ENCODE measurements at places on chromosomes 7 and 10.

DNA sequence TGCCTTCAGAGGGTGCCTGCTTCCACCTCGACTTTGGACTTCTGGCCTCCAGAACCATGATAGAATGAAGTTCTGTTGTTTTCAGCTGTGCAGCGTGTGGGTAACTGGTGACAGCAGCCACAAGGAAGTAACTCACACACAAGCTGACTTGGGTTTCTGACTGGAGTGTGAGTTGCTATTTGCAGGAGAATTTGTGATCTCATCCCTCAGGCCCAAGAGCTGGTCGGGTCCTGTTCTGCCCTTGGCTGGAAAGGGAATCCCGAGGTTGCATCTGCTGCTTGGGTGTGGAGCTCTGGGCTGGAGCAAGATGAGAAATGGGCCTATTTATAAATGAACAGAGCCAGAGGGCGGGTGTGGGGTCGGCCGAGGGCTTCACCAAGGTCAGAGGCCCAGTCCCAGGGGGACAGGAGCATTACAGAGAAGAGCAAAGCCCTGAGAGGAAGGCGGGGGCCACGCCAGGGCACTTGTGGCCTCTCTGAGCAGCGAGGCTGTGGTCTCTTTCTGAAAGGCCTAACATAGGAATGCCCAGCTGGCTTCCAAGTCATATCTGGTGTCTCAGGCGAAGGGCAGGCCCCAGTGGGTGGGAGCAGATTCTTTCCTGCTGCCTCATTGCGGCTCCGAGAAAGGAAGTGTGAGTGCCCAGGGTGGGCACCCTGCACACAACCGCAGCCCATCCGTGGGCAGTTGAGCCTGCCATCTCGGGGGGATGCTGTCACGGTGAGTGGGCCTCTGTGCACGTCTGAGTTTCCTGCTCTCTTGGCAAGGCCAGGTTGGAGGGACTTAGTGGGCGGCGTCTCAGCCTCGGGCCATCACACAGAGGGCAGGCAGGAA lies 26.5 kb upstream of the C10orf71 start:
- DNase-seq: no peak

GRCh38 chr10:2920637-2921036 lies 146.7 kb upstream of the PFKP start:
- DNase-seq: no peak

DNA sequence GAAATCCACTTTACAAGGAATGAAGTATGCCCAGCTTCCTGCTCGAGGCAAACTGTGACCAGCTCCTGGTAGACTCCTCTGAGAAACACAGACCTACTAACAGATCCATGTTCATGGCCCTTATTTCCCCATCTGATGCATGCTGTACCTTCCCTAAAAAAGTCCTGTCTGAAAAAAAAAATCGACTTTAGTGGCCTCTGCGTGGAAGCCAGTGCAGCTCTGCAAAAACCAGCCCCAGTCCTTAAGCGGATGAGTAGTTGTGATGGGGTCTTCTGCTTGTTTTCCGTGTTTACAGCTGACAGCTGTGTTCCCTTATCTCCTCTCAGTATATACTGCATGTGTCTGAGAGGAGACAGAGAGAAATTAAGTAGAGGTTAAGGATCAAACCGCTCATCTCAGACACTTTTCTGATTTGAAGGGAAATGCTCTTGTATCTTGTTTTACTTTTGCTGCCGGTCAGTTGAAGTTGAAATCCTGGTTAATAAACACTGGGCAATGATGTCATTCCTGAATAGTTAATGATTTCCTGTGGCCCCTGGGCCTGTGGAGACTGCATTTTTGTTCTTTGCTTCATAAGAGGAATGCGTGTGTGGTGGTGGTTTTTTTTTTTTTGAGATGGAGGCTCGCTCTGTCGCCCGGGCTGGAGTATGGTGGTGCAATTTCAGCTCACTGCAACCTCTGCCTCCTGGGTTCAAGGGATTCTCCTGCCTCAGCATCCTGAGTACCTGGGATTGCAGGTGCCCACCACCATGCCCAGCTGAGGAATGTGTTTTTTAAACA lies 67.6 kb downstream of the DOCK1 start:
- DNase-seq: no peak

DNA sequence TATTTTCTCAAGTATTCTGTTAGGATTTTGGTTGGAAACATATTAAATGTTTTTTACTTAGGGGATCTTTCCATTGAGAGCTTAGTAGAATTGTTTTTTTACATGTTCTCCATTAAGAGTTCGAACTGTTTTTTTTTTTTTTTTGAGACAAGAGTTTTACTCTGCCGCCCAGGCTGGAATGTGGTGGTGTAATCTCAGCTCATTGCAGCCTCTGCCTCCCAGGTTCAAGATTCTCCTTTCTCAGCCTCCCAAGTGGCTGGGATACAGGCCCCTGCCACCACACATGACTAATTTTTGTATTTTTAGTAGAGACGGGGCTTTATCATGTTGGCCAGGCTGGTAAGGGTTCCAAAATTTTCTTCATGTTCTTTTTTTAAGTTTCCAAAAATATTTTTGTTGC lies 33.2 kb downstream of the MPLKIP start:
- no peak for DNase-seq

- no peak for DNase-seq
These were observed 130.9 kb downstream of the SEMA3D start for GRCh38 chr7:85055906-85056305.

GRCh38 chr7:67753891-67754290 lies 757.3 kb downstream of the TYW1 start:
- DNase-seq: no peak

- no peak for DNase-seq
These were observed 64.9 kb downstream of the TBXAS1 start for GRCh38 chr7:139893999-139894398.

- no peak for DNase-seq
These were observed 43.4 kb upstream of the PRSS58 start for GRCh38 chr7:142301299-142301698.

- DNase-seq: no peak
These were observed 57.6 kb upstream of the USP6NL start for GRCh38 chr10:11668847-11669610.

GRCh38 chr7:137454246-137454724 lies 110.8 kb upstream of the PTN start:
- peak; percentile 31 for DNase-seq

DNA sequence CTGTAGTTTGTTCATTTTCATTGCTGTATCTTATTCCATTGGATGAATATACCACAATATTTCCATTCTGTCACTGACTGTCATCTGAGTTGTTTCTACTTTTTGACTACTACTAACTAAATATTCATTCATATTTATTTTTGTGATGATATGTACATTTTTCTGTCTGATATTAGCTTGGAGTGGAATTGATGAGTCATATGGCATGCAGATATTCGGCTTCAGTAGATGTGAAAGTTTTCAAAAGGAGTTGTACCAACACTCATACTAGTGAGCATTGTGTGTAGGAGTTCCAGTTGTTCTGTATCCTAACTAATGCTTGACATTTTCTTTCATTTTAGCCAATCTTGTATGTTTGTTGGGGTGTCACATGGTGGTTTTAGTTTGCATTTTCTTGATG lies 7.7 kb downstream of the RUNDC3B start:
- no peak for DNase-seq

GRCh38 chr10:44399659-44400451 lies 15.0 kb upstream of the CXCL12 start:
- no peak for DNase-seq

- DNase-seq: no peak
These were observed 40.4 kb downstream of the CREB3L2 start for GRCh38 chr7:137961200-137962177.

GRCh38 chr10:77380191-77380590 lies 257.4 kb downstream of the KCNMA1 start:
- no peak for DNase-seq

- DNase-seq: peak; percentile 7
These were observed 499.8 kb downstream of the PLXNA4 start for GRCh38 chr7:132076301-132077035.

DNA sequence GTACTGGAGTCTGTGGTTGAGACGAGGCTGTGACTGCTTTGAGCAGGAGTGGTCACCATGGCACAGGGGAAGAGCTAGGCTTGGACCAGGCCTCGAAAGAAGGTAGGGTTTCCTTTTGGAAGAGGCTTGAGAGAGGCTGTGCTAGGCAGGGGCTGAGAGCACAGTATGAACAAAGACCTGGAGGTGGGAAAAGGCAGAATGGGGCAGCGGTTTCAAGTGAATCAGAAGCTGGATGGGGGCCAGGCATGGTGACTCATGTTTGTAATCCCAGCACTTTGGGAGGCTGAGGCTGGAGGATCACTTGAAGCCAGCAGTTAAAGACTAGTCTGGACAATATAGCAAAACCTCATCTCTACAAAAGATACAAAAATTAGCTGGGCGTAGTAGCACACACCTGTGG lies 65.9 kb downstream of the CLIP2 start:
- peak; percentile 50 for DNase-seq

DNA sequence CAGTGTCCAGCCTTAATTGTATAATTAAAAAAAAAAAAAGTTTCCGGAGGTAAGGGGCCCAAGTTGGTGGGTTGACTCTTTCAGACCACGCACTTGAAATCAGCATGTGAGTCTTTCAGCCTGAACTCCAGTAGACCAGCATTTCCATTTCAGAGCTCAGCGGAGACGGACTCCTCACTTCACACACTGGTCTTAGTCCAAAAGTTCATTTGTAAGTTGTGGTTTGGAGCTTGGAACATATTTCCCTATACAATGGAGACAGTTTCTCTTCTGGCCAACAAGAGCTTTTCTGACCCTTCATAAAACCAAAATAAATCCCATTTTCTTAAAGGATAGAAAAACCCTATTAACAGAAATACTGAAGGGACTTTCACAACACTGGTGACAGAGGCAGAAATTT lies 41.0 kb downstream of the ATXN7L1 start:
- no peak for DNase-seq

GRCh38 chr10:43322769-43323168 lies 48.7 kb upstream of the FXYD4 start:
- peak; percentile 0 for DNase-seq

DNA sequence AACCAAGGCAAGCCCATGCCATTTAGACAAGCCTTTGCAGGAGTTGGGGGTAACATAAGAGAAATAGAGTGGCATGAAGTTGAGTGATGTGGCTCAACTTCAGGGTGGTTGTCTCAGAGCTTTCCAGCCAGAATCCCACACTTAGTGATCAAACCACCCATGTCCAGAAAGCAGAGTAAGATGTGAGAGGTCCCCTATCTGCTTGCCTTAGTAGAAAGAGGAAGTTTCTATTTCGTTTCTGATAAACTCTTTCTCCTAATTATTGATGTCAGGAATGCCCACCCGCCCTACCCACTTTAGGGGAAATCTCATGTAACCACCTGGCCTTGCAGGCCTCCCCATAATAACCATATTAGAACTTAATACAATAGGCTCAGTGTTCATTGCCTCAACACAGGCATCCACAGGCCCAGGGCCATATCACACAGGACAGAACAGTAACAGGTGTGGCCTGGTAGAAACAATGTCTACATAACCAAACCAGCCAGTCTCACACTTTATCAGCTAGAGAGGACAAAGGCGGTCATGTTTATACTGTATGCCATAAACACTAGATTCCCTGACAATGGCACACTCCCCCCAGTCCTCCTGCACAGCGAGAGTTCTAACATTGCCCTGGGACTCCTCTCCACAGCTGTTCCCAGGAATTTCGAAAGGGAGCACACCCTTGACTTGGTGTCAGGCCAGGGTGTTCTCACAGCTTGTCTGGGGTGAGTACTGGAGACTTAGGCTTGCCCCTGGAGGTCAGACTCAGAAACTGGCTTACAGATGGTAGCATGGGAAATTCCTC lies 364.4 kb downstream of the CXCL12 start:
- DNase-seq: no peak

DNA sequence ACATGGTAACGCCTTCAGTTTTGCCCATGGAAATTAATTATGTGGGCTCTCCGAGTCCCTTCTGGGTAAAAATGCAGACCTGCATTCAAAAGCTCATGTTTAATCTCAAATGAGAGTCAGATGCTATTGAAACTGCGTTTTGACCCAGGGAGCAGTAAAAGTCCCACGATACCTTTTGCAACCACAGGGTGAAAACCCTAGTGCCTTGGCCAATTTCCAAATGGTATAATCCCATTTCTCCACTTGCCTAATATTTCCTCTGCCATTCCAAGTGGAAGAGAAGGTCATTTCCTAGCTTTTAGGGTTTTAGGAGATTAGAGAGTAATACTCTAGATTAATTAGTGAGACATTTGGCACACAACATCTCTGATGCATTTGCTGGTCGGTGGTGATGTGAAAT lies 132.5 kb downstream of the NRP1 start:
- DNase-seq: no peak

GRCh38 chr10:14486777-14487487 lies 156.2 kb upstream of the FRMD4A start:
- DNase-seq: no peak

DNA sequence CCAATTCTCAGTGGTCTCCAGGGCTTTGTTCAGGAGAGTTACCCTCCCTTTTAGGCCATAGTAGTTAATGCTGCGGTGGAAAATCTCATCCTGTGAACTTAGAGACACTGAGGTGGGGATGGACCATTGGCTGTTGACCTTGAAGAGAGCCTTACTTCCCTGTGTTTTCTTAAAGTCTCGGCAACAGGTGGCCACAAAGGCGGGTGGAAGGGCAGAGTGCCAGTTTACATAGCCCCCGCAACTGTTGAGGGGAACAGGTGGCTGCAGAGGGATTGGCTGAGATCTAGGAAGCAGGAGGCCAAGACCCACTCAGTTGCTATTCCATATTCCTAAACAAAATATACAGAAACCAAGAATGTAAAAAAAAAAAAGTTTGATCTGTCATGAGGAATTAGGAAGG lies 160.6 kb downstream of the ST7 start:
- no peak for DNase-seq

DNA sequence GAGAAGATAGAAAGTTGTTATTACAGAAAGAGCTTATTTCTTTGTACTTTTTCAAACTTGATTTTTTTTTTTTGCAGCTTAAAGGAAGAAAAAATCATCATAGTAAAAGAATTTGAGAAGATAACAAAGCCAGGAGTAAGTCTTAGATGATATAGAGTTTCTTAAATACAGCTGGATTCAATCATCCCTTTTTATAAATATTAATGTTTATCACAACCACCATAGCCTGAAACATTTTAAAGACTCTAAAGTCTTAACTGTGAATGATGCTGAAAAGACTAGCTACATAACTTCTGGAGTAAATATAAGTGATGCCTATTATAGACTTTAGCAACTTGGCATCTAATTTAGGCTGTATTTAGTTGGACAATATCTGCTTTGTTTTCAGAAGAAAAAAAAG lies 54.8 kb upstream of the FGL2 start:
- DNase-seq: no peak

GRCh38 chr10:14131261-14131960 lies 199.3 kb downstream of the FRMD4A start:
- DNase-seq: no peak

GRCh38 chr7:99392046-99392445 lies 16.4 kb downstream of the PDAP1 start:
- DNase-seq: no peak

DNA sequence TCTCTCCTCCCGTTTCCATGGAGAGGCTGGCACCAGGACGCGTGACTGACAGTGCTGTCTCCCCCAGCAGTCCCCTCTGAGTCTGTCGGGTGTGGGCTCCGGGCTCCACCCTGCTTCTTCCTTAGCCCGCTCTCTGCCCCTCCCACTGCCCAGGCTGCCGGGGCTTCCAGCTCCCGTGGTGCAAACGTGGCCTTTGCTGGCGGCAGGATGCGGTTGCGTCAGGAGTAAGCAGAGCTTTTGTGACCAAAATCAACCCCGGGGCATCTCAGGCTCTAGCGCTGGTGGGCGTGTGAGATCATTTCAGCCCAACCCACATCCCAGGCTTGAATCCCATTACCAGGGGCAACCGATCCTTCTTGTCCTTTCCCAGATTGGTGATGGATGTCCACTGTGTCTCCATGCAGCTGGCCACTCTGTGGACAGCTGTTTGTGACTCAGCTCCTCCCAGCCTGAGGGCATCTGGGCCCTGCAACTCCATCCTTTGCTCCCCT lies 28.2 kb downstream of the PTPRE start:
- DNase-seq: no peak

All from NCI-H446 (cell line).